ENCODE measurements at places on chromosomes 1 and 21.

DNA sequence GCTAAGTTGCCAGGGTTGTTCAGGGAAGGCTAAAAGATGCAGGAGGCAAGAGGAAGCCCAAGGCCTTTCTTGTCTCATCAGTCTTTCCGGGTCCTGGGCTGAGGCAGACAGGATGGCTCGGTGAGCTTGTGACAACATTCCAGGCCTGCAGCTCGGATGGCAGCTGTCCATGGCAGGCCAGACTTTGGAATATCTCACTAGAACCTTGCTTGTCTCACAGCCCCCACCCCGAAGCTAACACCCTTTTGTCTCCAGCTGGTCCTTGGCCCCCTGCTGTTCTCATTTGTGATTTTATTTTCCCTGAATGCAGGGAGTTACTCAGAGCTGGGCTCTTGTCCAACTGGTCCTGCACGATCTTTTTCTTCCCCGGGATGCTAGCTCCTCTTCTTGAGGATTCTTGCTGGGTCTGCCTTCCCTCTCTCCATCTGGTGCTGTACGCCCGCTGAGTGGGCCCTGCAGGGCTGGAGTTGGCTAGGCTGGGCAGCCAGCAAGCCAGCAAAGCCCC is 477.2 kb upstream of the CAMK1G start:
- no peak for DNase-seq

DNA sequence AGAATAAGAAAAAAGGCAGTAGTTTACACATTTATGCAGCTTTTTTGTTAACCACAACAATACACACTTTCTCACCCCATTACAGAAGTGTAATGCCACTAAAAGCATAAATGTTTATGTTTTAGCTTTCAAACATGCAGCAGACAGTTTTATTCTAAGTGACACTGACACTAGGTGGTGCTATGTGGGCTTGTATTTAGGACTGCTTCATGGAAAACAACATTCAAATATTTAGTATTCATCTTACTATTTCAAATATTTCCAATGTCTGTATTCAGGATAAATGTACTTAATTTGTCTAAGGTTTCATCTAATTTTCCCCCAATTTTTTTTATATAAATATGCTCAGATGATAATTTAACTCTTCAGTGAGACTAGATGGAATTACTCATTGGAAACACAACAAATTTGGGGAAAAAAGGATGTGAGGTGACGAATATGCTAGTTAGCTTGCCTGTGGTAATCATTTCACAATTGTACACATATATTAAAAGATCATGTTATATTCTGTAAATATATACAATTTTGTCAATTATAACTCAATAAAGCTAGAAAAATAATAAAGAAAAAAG is 71.4 kb downstream of the USP1 start:
- DNase-seq = no peak

GRCh38 chr1:109931189-109931731 is 20.6 kb downstream of the CSF1 start:
- no peak for DNase-seq

GRCh38 chr21:20451046-20451445 is 547.2 kb upstream of the NCAM2 start:
- no peak for DNase-seq

DNA sequence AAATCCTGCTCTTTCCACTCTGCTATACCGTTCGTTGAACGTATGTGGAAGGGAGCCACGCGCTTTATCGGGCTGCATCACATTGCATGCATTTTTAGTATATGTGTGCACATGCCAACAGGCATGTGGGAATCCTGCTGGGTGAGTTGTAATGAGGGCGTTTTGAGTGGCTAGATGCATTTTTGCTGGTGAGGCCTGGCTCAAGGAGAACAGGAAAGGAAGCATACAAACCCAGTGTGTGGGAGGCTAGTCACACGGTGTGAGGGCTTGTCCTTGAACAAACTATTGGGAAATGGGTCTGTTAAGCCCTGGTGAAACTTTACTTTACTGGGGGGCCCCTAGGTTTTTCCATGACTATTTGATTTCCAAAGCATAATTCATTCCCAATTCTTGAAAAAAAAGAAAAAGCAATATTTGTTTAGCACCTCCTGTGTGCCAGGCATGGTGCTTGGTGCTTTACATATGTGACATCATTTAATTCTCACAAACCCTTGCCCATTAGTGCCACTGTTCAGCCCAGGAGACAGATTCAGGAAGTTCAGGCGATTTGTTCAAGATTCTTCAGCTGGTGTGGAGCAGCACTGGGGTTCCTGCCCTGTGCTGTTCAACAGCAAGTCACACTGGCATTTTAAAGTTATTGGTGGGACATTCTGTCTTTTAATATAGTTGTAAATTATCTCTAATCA is 25.6 kb upstream of the JUN start:
- DNase-seq = no peak

DNA sequence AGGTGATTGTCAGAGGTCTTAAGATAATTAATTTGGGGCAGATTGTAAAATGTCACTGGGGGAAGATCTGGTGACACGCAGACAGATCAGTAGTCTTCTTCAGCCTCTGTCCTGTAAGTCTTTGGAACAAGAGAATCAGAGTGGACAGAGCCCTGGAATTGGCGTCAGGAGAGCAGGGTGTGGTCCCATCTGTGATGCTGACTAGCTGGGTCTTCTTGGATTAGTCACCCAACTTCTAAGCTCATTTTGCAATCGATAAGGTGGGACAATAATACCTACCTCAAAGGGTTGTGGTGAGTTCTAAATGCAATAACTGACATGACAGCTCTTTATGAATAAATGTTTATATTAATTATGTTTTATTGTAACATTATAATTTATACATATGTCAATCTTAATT is 4.8 kb downstream of the FASLG start:
- DNase-seq = no peak

- DNase-seq = no peak
Measured at GRCh38 chr21:44304877-44305293, 5.0 kb downstream of the PFKL start.

DNA sequence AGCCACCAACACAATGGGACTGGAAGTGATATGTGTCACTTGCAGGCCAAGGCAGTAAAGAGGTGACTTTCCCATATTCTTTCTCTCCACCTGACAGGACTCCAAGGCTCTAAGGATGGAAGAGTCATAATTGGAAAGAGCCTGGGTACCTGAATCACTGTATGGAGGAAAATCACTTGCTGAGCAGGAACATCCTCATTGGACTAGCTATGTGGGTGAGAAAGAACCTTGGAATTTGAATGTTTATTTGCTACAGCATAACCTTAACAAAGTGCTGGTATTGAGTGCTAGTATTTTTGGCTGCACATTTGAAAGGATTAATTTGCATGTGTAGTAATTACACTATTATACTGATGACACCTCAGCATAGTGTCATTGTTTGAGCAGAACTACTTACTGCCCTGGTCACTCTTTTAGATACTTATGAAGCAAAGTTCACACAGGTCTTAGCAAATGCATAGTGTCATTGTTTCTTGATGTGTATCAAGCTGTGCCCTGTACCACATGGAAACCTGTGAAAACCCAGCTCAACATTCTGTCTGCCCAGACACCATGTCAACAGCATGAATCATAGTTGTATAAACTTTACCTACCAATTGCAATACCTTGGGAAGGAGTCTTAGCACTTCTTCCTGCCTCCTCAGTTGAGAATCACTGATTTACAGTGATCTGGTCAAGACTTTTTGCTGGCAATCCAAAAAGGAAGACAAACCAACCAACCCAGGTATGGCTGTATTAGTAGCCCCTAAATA is 5.1 kb upstream of the S100A10 start:
- DNase-seq = no peak

GRCh38 chr1:9186082-9186859 is 48.3 kb upstream of the H6PD start:
- DNase-seq = no peak

DNA sequence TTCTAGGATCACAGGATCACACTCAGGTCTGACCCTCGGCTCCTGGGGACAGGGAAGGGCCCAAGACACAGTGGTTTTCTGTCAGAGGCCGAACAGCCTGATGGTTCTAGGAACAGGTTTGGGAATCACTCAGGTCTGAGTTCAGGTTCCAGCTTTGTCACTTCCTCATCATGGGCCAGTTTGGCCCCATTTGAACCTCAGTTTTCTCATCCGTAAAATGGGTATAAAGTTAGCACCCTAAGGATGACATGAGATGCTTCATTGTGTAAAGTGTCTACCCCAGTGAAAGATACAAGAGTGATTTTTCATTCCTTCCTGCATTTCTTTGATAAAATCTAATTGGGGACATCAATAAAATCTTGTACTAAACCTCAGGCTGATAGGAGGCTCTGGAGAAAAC is 11.2 kb upstream of the ACTL8 start:
- no peak for DNase-seq

DNA sequence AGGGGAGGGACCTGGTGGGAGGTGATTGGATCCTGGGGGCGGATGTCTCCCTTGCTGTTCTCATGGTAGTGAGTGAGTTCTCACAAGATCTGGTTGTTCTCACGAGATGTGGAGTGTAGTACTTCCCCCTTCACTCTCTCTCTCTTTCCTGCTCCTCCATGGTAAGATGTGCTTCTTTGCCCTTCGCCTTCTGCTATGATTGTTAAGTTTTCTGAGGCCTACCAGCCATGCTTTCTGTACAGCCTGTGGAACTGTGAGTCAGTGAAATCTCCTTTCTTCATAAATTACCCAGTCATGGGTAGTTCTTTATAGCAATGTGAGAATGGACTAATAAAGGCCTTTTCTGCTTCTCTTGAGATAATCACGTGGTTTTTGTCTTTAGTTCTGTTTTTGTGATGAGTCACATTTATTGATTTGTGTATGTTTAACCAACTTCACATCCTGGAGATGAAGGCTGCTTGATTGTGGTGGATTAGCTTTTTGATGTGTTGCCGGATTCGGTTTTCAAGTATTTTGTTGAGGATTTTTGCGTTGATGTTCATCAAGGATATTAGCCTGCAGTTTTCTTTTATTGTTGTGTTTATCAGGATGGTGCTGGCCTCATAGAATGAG is 45.5 kb downstream of the RABGAP1L start:
- DNase-seq = no peak

GRCh38 chr1:109532365-109533136 is 7.1 kb upstream of the GPR61 start:
- DNase-seq = peak; percentile 34

DNA sequence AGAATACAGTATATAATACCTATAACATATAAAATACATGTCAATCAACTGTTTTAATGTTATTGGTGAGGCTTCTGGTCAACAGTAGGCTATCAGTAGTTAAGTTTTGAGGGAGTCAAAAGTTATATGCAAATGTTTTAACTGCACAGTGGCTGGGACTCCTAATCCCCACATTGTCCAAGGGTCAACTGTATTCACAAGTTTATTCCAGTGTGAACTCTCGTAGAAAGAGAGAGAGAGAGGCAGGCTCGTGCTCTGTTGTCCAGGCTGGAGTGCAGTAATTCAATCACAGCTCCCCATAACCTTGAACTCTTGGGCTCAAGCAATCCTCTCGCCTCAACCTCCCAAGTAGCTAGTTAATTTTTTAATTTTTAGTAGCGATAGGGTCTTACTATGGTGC is 66.0 kb downstream of the NRIP1 start:
- no peak for DNase-seq

DNA sequence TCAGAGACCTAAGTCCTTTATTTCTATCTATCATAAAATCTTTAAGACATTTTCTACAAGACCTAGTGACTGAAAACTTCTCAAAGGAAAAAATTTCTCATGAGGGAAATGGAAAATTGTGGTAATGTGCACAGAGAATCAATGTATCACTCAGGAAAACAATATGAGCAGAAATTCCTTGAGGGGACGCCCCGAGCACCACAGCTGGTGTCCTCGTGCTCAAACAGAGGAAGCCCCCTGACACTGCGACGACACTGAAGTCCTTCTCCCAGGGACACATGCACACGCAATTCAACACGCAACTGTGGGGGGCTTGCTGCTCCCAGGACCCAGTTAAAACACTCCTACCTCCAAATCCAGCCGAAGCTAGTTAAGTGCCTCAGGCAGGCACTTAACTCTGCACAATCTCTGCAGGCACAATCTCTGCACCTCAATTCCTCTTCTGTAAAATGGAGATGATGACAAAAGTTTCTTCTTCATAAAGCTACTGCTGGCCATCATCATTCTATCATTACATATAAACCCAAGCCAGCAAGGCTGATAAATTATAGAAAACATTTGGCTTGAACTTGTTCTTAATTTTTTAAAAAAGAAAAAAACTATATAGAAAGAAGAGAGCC is 16.0 kb downstream of the ZBTB17 start:
- no peak for DNase-seq

DNA sequence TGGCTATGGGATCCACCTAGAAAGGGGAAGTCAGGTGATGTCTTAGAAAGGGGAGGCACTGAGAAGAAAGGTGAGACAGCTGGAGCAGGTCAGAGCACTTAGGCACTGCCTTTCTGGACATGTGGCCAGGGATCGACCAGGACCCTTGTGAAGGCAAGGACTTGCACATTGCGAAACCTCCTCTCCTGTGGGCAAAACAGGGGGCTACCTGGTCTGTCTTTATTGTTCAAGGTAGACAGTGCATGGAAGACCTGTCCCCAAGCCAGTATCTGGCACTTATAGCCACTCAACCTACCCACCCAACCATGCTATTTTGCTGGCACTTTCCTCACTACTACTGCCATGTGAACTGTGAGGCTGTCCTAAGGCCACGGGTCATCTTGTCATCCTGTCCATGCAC is 67.2 kb downstream of the NAV1 start:
- no peak for DNase-seq

GRCh38 chr1:205127646-205128045 is 5.9 kb upstream of the RBBP5 start:
- no peak for DNase-seq

DNA sequence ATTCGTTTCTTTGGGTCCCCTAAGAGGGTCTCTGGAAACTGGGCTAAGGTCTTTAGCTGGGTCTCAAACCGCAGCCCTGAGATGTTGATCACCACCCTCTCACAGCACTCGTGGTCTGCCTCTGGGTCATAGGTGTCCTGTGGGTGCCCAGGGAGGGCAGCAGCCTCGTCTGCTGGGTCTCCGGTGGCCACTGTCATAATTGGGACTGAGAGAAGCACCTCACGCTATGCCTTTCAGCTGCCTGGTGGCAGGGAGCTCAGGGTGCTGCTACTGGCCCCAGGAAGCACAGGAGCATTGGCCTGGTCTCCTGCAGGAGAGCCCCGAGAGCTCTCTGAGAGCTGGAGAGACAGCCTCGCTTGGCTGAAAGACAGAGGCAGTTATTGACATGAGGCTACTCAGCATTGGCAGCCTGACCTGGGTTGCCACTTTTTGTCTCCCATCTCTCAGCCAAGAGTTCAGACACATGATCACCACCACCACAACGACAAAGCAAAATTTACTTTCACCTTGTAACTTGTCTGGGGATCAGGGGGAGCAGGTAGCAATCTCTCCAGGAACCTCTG is 1.5 kb downstream of the KCNA2 start:
- no peak for DNase-seq

- DNase-seq = no peak
Measured at GRCh38 chr1:72498371-72498770, 216.0 kb upstream of the NEGR1 start.

GRCh38 chr21:45622416-45623097 is 21.0 kb upstream of the PCBP3 start:
- DNase-seq = no peak
